ENCODE measurements at places on chromosomes 1 and 21.

DNA sequence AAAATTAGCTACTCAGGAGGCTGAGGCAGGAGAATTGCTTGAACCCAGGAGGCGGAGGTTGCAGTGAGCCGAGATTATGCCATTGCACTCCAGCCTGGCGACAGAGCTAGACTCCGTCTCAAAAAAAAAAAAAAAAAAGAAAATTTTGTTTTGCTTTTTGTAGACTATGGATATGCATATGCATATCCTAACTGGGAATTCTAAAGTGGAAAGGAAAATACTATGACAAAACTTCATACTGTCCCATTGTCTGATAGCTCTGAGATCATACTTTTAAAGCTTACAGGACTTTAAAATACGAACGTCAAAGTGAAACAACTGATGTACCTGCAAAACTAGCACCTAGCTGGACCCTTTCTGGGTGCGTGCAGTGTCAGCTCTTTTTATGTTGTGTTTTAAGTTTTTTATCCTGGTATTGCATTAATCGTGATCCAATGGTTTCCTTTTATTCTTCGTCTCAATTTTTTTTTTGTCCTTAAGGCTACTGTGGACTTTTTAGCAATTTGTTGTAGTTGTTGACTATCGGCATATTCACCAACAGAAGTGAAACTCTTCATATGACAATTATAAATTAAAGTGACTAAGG lies 19.2 kb downstream of the SPRTN start:
- DNase-seq, result no peak

GRCh38 chr1:119895102-119895501 lies 1.2 kb downstream of the ADAM30 start:
- no peak for DNase-seq

- DNase-seq, result no peak
Observed at GRCh38 chr1:67803380-67804279, 29.6 kb downstream of the GNG12 start.

DNA sequence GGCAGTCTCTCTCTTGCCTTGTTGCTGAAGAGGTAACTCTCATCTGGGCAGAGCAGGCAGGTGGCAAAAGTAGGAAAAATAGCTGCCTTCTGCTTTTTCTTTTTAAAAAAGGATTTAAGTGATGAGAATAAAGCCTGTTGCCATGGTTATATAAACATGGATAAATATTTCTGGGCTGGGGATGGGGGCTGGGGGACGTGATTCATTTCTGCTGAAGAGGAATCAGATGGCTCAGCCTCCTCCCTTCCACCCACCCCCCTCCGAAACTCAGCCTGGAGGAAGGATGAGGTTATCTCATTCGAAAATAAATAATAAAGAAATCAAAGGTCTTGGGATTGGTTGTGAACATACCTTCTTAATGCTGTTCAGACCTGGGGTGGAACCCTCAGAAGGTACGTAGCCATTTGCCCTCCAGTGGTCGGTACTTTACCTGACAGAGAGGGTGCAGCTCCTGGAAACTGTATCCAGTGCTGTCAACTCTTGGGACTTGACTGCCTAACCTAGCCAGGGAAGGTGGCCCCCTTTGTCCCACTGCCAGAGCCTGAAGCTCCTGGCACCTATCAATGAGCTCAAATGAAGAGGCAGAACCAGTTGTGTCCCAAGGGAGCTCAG lies 3.8 kb upstream of the INKA2 start:
- no peak for DNase-seq

DNA sequence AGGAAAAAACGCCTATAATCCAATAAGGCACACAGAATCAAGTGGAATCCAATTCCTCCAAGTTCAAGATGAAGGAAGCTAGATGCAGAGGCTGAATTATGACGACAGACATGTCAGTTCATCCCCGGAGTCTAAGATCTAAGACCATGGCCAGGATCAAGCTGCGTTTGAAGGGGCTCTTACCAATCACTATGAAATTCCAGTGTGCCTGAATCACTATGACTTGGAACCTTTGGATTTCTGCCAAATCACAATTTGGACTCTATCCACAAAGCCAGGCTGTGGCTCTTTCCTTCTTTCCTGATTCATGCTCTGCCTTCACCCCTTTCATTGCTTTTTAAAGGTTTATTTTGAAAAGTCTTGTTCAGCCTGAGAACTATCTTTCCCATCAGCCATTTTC lies 17.1 kb downstream of the OLIG2 start:
- DNase-seq, result no peak

DNA sequence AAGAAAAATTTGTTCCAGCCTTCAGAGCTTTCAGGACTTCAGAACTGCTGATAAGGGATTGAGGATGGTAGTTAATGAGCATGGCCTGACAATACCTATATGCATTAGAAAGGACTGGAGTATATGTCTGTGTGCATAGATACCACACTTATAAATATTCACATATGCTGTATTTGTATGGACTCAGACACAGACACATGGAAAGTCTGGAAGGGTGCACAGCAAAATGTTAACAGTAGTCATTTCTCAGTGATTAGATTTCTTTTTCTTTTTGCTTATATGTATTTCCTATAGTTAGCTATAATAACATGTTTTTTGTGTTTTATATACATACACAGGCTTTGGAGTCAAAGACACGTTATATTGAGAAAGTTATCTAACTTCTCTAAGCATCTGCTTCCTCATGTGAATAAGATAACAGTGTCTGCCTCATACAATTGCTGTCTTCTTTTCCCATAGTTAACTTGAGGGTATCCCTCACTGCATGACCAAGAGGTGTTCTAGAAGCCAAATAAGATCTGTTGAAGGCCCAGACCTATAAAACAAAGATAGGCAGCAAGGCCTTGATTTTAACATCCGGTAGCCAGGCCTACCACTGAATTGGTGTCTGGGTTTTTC lies 31.3 kb downstream of the INPP5B start:
- no peak for DNase-seq

- no peak for DNase-seq
Observed at GRCh38 chr1:213751064-213751397, 236.7 kb upstream of the PROX1 start.
